DMS79 treated with DMSO at 0.1 percent for 48 hours (cell line): ENCODE measurements at places on chromosomes 11 and 22.

- DNase-seq = peak; percentile 54
These were observed 940 bp upstream of the C11orf91 start for GRCh38 chr11:33701302-33702230.

DNA sequence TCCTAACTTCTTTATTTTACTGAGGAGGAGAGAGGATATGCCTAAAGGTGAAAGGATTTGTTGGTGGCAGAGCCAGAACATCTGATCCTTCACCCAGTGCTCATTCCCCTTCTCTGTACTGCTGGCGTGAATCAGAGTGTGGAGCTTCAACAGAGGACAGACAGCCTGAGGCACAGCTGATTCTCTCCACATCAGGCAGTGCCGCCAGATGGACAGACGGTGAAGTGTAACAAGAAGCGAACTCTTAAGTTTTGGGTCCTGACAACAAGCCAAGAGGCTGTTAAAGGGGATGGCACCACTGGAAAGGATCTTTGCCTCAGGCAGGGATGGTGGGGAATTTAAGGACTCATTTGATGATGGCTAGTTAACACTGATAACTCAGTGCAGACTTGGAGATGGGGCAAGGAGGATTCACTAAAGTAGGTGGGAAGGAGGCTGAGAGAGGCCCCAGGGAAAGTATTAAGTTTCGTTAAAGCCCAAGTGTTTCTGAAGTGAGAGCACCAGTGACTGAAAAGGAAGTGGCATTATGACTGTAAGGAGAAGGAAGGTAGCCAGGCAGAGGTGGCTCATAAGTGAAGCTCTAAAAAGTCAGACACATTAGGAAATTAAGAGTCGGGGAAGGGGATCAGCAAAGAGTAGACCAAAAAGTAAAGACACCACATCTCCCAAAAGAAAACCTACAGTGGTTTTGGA, 81.3 kb downstream of the CLPB start:
- DNase-seq = peak; percentile 88

DNA sequence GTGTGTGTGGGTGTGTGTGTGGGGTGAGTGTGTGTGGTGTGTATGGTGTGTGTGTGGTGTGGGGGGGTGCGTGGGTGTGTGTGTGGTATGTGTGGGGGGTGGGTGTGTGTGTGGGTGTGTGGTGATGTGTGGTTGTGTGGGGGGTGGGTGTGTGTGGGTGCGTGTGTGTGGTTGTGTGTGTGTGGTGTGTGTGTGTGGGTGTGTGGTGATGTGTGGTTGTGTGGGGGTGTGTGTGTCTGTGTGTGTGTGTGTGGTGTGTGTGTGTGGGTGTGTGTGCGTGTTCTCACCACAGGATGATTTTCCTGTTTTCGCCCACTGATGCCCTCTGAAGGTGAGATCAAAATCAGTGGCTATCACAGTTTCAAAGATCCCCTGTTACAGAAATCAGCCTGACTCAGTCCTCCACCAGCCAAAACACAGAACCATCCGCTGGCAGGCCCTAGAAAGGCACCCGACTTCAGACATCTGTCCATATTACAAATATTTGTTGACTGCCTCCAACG, 24.7 kb downstream of the CPT1A start:
- no peak for DNase-seq

DNA sequence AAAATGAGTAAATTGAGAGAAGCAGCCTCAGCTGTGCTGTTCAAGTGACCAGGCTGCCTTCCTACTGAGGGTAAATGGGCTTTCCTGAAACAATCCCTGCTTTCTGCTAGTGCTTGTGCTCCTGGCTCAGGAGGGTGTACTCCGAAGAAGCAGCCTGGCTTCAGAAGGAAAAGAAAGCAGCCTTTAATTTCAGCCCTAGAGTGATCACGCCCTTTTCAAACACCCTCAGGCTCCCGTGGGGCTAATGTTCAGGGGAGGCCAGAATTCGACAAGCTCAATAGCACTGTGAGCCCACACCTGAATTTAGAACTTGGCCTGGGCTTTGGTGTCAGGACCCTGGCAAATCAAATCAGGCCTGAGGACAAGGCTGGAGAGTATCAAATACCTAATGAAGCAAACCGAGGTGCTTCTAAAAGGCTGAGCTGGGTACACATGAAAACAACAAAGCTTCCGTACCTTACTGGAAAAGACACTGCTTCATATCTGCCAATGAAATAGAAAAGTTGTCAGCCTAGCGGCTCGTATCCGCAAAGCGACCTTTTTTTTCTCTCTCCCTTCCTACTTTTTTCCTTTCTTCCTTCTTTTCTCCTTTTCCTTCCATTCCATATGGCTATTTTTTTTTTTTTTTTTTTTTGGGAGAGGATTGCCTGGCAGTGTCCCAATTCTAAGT, 387.8 kb downstream of the SOX6 start:
- DNase-seq = no peak

DNA sequence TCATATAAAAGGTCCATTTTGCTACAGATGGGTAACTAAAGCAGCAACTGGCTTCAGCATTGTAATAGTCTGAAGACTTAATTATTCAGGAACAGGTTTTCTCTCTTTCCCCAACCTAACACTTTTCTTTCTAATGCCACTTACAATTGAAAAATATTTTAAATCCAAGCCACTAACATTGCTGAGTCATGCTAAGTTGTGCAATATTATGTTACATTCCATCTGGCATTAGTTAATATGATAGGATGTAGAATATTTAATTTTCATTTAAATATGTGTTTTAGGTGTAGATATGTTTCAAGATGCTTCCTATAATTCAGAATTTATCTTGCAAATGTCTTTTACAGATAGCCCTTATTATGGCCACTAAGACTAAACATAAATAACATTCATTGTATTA, 98.6 kb downstream of the KIF18A start:
- no peak for DNase-seq

- DNase-seq = peak; percentile 5
These were observed 8.2 kb downstream of the SUSD2 start for GRCh38 chr22:24189249-24190158.
